ENCODE measurements at places on chromosomes 6 and 20.

GRCh38 chr20:64161356-64162238 lies 2.7 kb upstream of the MYT1 start:
- peak; percentile 67 for DNase-seq

- no peak for DNase-seq
Observed at GRCh38 chr6:7004581-7005297, 103.0 kb upstream of the RREB1 start.

GRCh38 chr6:145836170-145836569 lies 21.6 kb upstream of the FBXO30 start:
- DNase-seq, result no peak

GRCh38 chr20:62352402-62353288 lies 14.5 kb downstream of the LAMA5 start:
- DNase-seq, result no peak

GRCh38 chr6:135281964-135282363 lies 100.9 kb downstream of the MYB start:
- no peak for DNase-seq

GRCh38 chr6:163078712-163079111 lies 335.8 kb upstream of the QKI start:
- DNase-seq, result no peak

DNA sequence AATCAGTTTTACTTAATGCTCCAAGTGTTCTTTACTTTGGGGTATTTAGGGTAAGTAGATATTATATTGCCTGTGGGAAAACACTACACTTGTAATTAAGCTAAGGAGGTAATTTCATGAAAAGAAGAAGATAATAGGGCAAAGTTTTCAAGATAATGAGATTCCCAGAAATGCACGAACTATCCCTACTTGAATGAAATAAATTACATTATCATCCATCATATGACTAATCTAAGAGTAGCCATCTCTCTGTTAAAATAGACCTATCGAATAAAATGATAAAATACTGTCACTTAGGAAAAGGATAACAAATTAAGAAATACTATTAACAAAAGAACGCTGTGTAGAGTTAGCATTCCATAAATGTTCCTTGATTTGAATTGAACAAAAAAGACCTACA lies 135.1 kb upstream of the HDAC2 start:
- no peak for DNase-seq

GRCh38 chr6:53161481-53162009 lies 12.9 kb upstream of the GCM1 start:
- DNase-seq, result no peak
